ENCODE measurements at places on chromosomes 4 and X. TPM values are rescaled to one million over a fixed set of nuclear protein-coding genes. Genes with fewer than 3 reads are reported as not detected.
A peak's percentile ranks its signal among the peaks of the same experiment; 100 is the strongest.

DNA sequence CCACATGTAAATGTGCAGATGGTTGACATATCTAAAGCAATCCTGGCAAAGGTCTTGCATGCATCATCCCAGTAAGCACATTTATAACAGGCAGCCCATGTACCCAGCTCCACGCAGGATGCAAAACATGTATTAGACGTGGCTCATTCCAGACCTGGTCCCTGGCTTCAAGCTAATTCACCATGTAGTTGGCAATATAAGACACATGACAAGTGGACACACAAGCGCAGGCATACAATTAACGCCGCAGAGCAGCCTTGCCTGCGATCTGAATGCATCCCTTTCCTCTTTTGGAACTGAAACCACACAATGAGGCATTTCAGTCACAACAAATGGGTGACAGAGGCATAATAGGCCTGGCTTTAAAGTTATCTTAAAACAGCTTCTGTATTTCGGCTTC is 114.5 kb upstream of the TRIM2 start:
- DNase-seq, result no peak

DNA sequence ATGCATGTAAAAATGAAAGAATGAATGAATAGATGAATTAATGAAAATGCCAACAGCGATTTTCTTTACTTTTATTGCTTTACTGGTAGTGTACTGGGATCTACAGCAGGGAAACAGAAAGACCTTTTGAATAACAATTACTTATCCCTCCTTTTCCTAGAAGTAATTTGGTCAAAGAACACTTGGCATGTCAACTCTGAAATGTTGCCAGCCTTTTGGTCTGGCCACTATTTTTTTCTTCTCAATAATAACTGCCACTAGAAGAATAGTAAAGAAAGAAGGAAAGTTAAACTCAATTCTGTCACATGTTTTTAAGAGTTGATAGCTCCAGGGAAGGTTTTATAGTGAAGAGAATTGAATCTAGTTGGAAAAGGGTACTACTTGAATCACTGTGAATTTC is 52.9 kb downstream of the EPHA5 start:
- DNase-seq, result no peak

- no peak for DNase-seq
Measured at GRCh38 chr4:175453456-175453855, 358.6 kb downstream of the GPM6A start.

DNA sequence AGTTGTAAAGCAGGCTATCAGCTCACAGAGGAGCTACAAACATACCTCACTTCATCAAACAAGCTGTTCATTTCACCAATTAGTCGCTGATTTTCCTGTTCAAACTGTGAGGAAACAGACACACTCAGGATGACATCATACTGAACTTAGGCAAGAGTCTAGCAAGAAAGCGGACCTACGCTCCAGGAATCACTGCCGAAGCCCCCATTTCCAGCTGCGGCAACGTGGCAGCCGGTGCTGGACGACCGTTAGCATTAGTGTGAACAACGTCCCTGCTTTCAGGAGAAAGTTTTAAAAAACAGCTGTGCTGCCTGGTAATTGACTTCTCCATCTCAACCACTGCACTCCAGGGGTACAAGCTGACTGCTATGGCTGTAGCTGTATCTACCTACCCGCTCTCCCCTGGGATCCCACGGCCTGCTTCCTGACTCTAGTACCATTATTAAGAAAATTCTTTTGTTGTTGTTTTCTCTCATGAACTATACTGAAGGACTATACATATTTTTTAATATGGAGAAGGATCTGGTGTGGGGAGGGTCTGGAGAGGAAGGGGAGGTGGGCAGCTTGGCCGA is 38.3 kb downstream of the NSG1 start:
- DNase-seq, result no peak

DNA sequence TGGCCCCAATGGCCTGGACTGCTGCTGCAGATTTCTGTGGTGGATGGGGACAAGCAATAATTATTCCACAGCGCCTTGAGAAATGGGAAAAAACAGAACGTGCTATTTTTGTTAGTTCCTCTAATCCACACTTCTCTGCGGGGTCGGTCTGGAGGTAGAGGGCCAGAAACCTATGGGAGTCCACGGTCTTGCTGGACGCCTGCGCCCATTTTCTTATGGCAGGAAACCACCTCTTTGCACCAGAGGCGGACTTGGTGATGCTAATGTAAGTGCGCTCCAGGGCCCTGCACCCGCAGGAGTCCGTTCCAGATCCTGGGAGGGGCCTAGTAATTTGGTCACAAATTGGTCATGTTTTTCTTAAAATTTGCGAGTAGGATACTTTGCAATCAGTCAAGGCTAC is 25.9 kb upstream of the CLDN24 start:
- DNase-seq, result peak; percentile 41

DNA sequence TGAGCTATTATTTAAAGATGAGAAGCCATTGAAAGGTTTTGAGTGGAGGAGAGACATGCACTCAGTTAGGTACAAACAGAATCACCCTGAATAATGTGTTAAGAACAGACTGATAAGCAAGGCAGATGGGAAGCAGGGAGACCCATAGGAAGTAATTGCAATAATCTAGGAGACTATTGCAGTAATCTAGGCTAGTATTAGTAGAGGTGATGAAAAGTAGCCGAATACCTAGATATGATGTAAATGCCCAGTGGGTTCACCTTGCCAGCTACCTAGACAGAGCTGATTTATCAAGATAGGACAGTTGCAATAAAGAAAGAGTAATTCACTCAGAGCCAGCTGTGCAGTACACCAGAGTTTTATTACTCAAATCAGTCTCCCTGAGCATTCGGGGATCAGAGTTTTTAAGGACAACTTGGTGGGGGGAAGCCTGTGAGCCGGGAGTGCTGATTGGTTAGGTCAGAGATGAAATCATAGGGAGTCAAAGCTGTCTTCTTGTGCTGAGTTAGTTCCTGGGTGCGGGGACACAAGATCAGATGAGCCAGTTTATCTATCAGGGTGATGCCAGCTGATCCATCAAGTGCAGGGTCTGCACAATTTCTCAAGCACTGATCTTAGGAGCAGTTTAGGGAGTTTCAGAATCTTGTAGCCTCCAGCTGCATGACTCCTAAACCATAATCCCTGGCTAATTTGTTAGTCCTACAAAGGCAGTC is 427.5 kb downstream of the RPA4 start:
- no peak for DNase-seq

The USP46 gene
- 12.4 TPM for total RNA-seq

The ATP5ME gene
- 70.4 TPM for total RNA-seq

The HHIP gene
- 0.59 TPM for total RNA-seq

GRCh38 chrX:63686878-63687714 is 97.9 kb downstream of the ARHGEF9 start:
- DNase-seq, result peak; percentile 65

GRCh38 chr4:81314897-81315470 is 100.0 kb upstream of the PRKG2 start:
- DNase-seq, result no peak

GRCh38 chrX:152905081-152905420 is 7.2 kb downstream of the ZNF185 start:
- DNase-seq, result peak; percentile 56

- DNase-seq, result no peak
Measured at GRCh38 chr4:25440478-25441030, 63.5 kb downstream of the ANAPC4 start.

DNA sequence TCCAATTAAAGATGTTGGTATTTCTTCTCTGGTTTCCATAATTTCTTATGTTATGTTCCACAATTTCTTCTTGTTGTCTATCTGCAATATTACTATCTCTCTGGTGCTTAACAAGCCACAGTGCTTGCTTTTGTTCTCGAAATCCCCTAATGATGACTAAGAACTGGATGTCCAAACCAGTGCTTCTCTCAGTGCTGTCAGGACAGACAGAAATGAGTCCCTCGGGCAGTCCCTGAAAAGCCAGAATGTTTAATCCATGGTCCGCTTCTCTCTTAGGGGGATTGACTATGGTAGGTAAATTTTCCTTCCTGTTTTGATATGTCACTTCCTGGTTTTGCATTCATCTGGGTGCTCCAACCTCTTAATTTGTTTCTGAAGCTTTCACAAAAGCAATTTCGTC is 321.6 kb upstream of the PCDH10 start:
- no peak for DNase-seq

GRCh38 chrX:137483554-137483953 is 82.4 kb upstream of the ZIC3 start:
- DNase-seq, result no peak

The ZNF630 gene
- 2.1 TPM for total RNA-seq

GRCh38 chr4:75655562-75655961 is 17.6 kb downstream of the G3BP2 start:
- no peak for DNase-seq

GRCh38 chr4:76426272-76426671 is 5.3 kb upstream of the CCDC158 start:
- DNase-seq, result no peak

DNA sequence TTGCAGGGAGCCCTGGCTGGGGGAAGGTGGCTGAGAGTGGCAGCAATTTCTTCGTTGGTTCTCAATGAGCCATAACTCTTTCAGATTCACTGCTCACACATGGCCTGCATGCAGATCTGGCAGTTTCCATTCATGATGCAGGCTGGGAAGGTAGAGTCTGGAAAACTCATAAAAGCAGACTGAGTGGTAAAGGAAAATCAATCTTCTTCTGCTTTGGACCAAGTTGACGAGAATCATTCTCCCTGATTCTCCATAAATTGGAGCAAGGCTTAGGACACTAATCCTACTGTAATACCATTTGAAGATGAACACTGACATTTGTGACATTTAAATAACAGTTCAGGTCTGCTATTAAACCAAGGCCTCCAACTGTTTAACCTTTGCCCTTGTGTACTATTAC is 35.3 kb upstream of the HAND2 start:
- DNase-seq, result no peak

- DNase-seq, result no peak
Measured at GRCh38 chr4:81527115-81527514, 55.4 kb upstream of the RASGEF1B start.

The DSPP gene
- not detected for total RNA-seq

- no peak for DNase-seq
Measured at GRCh38 chr4:38241541-38241940, 281.3 kb downstream of the PTTG2 start.

DNA sequence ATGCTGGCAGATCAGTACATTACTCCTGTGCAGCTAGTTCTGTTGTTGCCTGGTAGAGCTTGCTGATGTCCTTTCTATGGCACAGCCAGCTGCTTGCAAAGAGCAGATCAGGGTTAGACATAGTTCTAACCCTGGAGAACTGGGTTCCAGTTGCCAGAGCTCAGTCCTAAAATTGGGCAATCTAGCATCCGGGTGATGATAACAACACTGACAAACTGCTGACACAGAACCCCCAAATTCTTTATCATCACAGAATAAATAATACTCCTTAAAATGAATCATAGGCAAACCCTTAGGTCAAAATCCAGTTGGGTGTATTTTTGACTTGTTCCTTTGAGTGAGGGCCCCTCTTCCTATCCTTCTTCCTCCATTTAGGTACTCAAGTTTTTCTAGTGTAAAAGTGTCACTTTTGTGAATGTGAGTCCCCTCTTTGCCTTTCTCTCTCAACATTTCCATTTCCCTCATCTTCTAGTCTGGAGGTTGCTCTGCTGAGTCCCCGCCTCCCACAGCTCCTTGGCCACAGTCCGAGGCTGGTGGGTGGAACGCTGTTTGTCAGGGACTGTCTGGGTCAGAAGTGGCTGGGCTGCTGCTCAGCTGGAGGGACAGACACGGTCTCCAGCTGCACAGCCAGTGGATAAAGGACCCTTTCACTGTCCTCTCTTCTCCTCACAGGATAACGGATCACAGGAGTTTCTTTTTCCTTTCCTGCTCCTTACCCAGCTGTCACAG is 93.6 kb upstream of the RASGEF1B start:
- DNase-seq, result peak; percentile 34

DNA sequence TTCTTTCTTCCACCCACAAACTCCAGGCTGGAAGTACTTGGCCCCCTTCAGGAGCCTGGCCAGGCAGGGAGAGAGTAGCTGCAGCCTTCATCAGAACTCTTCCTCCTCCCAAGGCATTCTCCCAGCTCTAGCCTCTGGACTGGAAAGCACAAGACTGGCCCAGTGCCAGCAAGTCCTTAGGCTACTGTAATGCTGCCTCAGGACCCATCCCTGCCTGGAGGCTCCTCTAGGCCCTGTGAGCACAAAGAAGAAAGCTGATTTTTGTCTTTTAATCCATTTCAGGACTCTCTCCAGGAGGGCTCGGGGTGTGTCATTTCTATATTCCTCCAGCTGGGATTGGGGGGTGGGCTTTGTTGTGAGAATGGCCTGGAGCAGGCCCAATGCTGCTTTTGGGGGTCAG is 10.8 kb downstream of the AWAT2 start:
- DNase-seq, result no peak

DNA sequence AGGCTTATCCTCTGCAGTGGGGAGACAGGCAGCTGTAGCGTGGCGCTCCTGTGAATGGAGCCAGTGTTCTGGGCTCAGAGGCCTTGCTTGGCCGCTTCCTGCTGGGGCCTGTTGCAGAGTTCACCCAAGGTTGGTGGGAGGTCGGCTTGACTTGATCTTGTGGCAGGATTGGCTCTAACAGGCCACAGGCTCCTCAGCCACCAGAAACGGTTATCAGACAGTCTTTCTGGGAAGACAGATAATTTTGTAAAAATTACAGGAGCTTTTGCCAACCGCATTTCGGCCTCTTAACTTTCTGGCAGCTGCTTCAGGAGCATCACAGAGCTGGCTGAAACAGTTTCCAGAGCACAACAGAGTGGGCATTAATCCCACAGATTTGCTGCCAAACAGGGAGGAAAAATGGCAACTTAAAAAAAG is 66.4 kb downstream of the DIPK2B start:
- no peak for DNase-seq

GRCh38 chr4:61817071-61817470 is 616.9 kb downstream of the ADGRL3 start:
- DNase-seq, result no peak

The CFI gene
- total RNA-seq, result 53.9 TPM

GRCh38 chrX:78574306-78574705 is 84.8 kb downstream of the RTL3 start:
- DNase-seq, result no peak

- DNase-seq, result no peak
Measured at GRCh38 chrX:23662187-23662586, 5.1 kb upstream of the PRDX4 start.

GRCh38 chr4:40193016-40193571 is 3.7 kb upstream of the RHOH start:
- no peak for DNase-seq

The WDR17 gene
- 0.36 TPM for total RNA-seq

DNA sequence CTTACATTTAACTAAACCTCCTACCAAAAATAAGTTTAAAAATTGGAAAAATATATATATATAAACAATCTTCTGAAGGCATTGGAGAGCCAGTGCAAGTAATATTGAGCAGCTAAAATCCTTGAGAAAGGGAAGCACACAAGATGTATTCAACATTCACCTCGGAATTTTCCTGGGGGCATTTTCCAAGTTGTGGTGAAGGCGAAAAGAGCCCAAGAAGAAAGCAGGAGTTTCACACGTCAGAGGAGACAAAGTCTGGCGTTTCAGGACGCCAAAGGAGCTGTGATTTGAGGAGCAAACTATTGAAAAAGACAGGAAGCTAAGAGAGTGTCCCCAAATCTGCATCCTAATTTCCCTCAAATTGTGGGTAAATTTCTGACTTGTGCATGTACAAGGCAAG is 9.1 kb upstream of the GASK1B start:
- no peak for DNase-seq
